Smooth muscle cell of bladder (primary cell): ENCODE measurements at places on chromosomes 12 and 14. TPM values are rescaled to one million over a fixed set of nuclear protein-coding genes. Genes with fewer than 3 reads are reported as not detected.

The KCNH3 gene
- total RNA-seq: under 0.01 and 0.09 TPM in 2 replicates

The SMIM41 gene
- 1.4 and 9.8 TPM in 2 replicates for total RNA-seq

The TC2N gene
- total RNA-seq: 0.28 and 0.65 TPM in 2 replicates

The SMCO2 gene
- total RNA-seq: 0.14 TPM in 1 of 2 replicates, not detected in the other

The YBX3 gene
- total RNA-seq: 65.0 and 93.0 TPM in 2 replicates

The IL22 gene
- total RNA-seq: not detected in 2 replicates

The ALKBH2 gene
- total RNA-seq: 18.3 and 19.8 TPM in 2 replicates

The E2F7 gene
- total RNA-seq: 2.6 and 3.9 TPM in 2 replicates

The TDRD9 gene
- total RNA-seq: 0.37 and 0.57 TPM in 2 replicates
